Tongue (tissue), 3 donors: ENCODE measurements at places on chromosomes 12 and 14.

- no peak for DNase-seq
Observed at GRCh38 chr14:32142341-32142740, 59.5 kb upstream of the RNU6-7 start.

DNA sequence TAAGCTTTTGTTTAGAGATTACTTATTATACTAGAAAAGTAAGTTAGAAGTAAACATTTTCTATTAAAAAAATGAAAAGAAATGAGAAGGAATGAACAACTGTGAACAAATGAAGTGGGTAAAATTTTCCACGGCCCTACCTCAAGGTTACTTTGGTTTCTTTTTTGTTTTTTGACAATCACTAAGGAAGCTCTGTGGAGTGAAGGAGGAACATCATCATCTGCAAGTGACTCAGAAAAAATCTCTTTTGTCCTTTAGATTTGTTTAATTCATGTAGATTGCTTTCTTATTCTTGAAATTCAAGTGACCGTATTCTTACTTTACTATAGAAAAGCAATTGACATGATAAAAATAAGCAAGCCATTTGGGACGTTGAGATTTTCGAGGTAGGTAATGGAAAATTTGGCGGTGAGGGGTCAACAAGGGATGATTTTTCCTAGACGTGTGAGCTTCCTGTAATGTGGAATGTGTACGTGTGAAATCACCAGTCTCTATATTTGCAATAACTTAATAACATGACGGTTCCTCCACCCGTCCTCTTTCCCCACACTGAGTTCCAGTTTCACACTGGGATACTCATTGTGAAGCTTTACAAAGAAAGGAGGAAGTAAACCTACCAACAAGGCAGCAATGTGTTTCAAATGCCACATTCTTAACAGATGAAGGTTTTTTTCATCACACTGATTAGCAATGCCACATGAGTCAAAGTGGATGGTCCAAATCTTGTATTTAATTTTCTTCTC lies 62.3 kb upstream of the EGLN3 start:
- no peak for DNase-seq

- no peak for DNase-seq
Observed at GRCh38 chr12:85065837-85066482, 29.8 kb downstream of the LRRIQ1 start.

DNA sequence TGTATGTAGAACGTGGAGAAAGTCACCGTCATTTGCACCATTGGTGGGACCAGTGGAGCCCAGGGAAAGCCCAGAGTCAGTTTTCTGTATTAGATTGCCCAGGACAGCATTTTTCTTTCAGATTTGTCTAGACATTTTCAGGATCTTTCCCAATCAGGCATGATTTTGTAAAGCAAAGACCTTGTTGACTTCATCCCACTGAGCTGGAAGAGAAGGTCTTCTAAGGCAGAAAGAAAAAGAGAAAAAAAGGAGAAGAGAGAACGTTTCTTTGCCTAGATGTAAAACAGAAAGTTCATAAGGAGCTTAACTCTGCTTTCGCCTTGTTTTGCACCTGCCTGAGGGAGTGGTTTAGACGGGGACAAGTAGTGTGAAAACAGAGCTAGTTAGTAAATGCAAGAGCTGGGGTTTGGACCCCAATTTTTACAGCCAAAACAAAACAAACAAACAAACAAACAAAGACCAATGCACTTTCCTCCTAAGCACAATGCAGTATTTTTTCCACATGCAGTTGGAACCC lies 273.1 kb downstream of the ZFP36L1 start:
- no peak for DNase-seq

DNA sequence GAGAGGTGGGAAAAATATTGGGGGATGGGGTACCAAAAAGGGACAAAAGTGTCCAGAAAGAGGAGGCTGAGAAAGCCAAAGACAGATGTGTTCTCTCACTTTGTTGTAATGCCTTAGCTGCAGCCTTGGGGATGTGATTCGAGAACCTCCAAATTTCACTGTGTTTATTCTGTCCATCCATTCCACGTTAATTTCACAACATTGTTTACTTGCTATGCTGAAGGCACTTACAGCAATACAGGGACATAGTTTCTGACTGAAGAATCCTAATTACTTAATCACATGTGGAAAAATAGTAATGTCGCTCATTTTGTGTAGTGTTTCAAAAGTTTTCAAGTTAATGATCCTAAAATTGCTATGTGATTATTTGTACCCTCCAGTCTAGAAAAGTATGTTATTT lies 146.2 kb upstream of the SLC38A2 start:
- no peak for DNase-seq

GRCh38 chr14:71536015-71536740 lies 396.1 kb upstream of the RGS6 start:
- DNase-seq: no peak

- DNase-seq: no peak
Observed at GRCh38 chr12:68842123-68842522, 34.1 kb downstream of the MDM2 start.

- DNase-seq: no peak
Observed at GRCh38 chr12:85000729-85001128, 35.3 kb downstream of the TSPAN19 start.

- peak; percentile 21 for DNase-seq
Observed at GRCh38 chr12:41437563-41437962, 249.4 kb downstream of the PDZRN4 start.

DNA sequence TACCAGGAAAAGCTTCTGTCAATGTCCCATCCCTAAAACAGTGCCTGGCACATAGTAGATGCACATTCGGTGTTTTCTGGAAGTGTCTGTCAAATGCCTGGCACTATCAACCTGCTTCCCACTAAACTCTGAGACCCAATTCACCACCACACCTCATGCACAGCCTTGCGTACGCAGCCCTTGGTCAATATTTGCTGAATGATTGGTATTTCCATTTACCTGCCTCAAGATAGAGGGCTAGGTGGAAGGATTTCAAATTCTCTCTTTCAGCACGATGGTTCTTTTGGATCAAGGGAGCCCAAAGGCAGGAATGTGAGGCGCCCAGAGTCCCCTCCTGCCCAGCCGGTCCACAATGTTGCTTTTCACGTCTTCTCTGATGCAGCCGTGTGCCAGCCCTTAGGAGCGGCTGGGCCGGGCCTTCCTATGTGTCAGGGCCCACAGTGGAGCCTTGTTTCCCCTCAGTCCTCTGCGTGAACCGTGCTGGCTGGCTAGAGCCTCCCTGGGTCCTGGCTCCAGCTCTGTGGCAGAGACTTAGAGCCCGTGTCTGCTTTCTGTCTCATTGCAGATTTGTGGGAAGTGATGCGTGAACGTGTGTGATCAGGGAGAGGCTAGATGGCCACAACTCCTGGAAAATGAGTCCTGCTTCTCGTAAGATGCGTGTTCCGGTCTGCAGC lies 99.9 kb upstream of the RFLNA start:
- peak; percentile 68 for DNase-seq

GRCh38 chr12:75289753-75290152 lies 40.4 kb downstream of the CAPS2 start:
- DNase-seq: peak; percentile 2
